ENCODE measurements at places on chromosomes 16 and 17. TPM values are rescaled to one million over a fixed set of nuclear protein-coding genes. Genes with fewer than 3 reads are reported as not detected.

DNA sequence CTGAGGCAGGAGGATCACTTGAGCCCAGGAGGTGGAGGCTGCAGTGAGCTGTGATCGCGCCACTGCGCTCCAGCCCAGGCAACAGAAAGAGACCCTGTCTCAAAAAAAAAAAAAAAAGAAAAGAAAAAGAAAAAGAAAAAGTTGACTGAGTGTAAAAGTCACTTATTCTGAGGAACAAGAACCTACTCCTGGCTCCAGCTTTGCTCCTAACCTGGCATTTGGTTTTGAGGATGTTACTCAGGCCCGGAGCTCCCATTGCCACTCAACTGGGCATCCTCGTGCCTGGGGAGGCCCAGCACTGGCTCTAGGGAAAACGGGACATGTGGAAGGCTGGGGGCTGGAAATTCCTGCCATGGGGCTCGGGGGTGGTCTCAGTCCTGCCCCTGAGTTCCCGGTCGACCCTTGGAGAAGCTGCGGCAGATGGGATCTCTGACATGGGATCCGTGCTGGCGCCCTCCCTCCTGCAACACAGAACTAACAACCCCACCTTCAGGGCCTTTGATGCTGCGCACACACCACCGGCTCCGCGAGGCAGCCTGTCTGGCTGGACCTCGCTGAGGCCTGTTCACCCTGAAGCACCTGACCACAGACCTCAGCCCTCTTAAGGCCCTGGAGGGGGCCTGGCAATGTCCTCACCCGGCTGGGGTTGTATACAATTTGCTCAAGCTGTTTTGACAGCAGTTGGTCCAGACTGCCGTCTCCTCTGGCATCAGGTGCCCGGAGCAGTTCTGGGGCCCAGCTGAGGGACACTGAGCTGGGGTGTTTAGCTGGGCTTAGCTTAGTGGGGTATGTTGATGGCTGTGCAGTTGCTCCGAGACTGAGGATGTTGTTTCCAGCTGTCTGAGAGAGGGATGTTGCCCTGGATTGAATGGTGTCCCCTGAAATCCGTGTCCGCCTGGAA, 12.3 kb downstream of the CD7 start:
- peaks cover 30% of the 10 kb centered on the region for H3K27me3 ChIP-seq
- DNase-seq = no peak
- H3K4me1 ChIP-seq = peaks cover 25% of the 10 kb centered on the region
- no peak overlapping the region for H3K27ac ChIP-seq
- no peak overlapping the region for H3K4me3 ChIP-seq
- no peaks in the 10 kb centered on the region for H3K36me3 ChIP-seq

Gene OTOP3
- not detected for total RNA-seq

Gene NLRC3
- total RNA-seq = 0.58 TPM

DNA sequence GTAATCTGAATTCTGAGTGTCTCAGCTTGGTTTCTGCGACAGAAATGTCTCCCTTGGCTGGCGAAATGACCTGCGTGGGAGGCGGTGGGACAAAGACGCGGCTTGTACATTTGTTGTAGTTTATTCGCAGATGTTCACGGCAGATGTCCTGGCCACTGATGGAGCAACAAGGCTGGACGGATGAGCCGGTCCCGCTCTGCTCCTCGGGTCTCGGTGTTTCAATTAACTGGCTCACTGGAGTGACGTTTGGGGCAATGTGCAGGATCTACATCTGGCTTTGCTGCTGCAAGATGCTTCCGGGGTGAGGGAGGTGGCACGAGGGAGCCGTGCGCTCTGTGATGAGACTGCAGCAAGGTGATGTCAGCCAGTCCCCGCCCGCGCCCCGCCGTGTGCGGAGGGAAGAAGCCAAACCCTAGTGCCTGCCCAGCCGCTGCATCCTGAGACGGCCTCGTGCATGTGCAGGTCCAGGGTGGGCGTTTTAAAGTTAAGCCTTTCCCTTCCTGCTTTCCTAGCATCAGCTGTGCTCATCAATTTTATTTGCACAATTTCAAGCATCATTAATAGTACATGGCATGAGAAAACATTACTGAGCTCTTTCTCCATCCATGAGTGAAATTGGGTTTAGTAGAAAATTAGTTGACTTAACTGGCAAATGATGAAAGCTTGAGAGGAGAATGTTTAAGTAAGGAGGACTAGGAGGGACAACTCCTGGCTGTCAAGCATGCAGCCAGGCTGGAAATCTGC, 44.4 kb downstream of the MGAT5B start:
- H3K27me3 ChIP-seq = peaks cover 2% of the 10 kb centered on the region
- H3K4me1 ChIP-seq = peaks cover 1% of the 10 kb centered on the region
- no peaks in the 10 kb centered on the region for H3K36me3 ChIP-seq
- no peak for DNase-seq
- H3K27ac ChIP-seq = no peak overlapping the region

DNA sequence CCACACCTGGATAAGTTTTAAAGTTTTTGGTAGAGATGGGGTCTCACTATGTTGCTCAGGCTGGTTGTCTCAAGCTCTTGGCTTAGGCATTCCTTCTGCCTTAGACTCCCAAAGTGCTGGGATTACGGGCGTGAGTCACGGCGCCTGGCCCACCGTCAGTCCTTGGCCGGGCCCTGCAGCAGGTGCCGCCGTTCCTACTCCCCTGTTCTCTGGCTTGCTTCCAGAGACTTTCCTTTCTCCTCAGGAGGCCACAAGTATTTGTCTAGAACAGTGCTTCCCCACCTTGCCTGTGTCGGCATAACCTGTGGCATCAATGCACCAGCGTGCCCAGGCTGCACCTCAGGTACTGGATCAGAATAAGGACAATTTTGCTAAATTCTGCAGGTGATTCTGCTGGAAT, 3.0 kb upstream of the MGAT5B start:
- H3K4me1 ChIP-seq = peaks cover 17% of the 10 kb centered on the region
- DNase-seq = no peak
- H3K36me3 ChIP-seq = no peaks in the 10 kb centered on the region
- no peak overlapping the region for H3K27ac ChIP-seq
- no peak overlapping the region for H3K4me3 ChIP-seq

DNA sequence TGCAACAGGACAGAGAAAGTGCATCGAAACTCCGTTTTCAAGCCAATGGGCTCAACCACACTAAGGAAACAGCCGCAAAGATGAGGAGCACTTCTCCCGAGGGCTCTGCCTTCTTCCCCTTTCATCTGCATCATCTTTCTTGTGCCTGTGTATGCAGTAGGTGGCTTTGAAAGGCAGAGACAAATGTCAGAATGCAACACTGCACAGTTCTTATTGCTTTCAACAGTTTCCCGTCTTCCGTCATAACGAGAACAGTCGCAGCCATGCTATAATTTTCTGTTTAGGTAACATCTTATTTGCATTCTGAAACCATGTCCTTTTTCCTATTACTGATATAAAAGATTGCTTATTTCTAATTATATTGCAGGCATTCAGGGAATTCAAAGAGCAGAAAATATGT, 205.2 kb downstream of the SLC39A11 start:
- H3K36me3 ChIP-seq = no peaks in the 10 kb centered on the region
- no peaks in the 10 kb centered on the region for H3K27me3 ChIP-seq
- no peak overlapping the region for H3K4me3 ChIP-seq
- H3K4me1 ChIP-seq = no peaks in the 10 kb centered on the region

DNA sequence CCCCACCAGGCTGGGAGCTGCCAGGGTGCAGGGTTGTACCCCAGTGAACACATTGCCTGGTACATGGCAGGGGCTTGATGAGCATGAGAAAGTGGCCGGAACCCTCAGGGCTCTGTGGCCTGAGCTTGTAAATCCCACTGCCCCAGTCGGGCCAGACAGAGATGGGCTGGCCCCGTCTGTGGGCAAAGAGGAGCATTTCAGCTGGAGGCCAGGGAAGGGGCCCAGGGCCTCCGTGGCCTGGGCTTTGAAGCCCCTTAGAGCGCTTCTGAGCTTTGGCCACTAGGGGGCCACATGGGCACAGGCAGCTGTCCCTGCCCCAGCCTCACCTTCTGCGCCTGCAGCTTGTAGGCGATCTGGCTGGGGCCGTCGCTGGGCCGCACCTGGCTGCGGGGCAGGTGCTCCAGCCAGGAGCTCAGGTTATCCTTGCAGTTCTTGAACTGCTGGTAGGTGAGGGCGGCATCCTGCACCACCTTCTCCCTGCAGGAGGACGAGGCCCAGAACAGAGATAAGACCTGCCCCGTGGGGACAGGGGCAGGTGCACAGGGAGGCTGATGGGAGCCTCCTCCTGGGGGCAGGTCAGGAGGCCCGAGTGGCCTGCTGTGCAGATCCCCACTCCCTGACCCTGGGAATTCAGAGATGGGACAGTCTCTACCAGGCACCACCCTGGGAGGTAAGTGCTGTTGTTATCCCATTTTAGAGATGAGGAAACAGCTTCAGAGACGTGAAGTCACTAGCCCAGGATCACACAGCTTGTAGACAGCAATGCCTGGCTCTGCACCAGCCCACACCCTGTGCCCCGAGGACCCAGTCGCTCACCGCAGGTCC, 12.8 kb downstream of the EVPL start:
- no peaks in the 10 kb centered on the region for H3K36me3 ChIP-seq
- no peak overlapping the region for H3K4me3 ChIP-seq
- H3K27me3 ChIP-seq = peaks cover 3% of the 10 kb centered on the region
- peaks cover 10% of the 10 kb centered on the region for H3K4me1 ChIP-seq
- H3K27ac ChIP-seq = no peak overlapping the region
- peak; percentile 70 for DNase-seq

DNA sequence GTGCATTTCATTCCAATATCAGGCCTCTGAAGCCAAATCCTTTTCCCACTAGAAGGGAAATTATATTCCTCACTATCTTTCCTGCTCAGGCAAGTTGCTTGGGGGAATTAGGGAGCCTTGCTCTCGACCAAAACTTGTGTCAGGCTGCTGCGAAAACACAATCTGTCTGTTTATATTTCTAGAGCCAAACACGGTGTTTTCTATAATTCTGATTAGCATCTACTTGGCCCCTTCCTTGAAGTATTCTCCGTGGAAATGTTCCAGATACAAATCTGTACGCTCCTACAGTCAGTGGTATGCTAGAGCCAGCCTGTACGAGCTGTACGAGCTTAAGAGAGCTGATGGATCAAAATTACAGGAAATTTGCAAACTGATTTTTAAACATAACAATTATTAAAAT, 299.3 kb upstream of the SALL1 start:
- H3K27ac ChIP-seq = no peak overlapping the region
- H3K4me1 ChIP-seq = no peaks in the 10 kb centered on the region
- no peak overlapping the region for H3K4me3 ChIP-seq
- DNase-seq = peak; percentile 36
- no peaks in the 10 kb centered on the region for H3K36me3 ChIP-seq
- no peaks in the 10 kb centered on the region for H3K27me3 ChIP-seq

DNA sequence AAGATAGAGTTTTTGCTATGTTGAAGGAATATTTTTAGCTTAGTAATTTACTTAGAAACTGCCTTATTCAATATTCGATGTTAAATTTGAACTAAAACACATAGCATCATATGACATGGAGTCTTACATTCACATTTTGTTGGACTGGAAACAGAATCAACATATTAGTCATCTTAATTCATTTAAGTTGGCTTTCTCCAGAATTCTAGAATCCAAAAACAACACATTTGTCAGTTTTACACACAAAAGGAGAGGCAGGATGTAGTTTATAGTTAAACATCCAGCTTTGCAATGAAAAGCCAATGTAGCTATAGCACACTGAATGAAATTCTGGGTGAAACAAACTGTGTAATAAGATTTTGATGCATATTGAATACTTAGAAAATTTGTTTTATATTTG, 43.3 kb downstream of the WWOX start:
- no peaks in the 10 kb centered on the region for H3K27me3 ChIP-seq
- no peak overlapping the region for H3K4me3 ChIP-seq
- H3K4me1 ChIP-seq = no peaks in the 10 kb centered on the region
- H3K27ac ChIP-seq = no peak overlapping the region
- H3K36me3 ChIP-seq = no peaks in the 10 kb centered on the region

Gene PRAC1
- total RNA-seq = not detected

Gene SAMD14
- total RNA-seq = 1.5 TPM

GRCh38 chr17:47792457-47792856, 29.1 kb downstream of the OSBPL7 start:
- H3K36me3 ChIP-seq = no peaks in the 10 kb centered on the region
- DNase-seq = no peak
- peaks cover 6% of the 10 kb centered on the region for H3K4me1 ChIP-seq
- no peak overlapping the region for H3K27ac ChIP-seq
- no peak overlapping the region for H3K4me3 ChIP-seq
- H3K27me3 ChIP-seq = peaks cover 40% of the 10 kb centered on the region

DNA sequence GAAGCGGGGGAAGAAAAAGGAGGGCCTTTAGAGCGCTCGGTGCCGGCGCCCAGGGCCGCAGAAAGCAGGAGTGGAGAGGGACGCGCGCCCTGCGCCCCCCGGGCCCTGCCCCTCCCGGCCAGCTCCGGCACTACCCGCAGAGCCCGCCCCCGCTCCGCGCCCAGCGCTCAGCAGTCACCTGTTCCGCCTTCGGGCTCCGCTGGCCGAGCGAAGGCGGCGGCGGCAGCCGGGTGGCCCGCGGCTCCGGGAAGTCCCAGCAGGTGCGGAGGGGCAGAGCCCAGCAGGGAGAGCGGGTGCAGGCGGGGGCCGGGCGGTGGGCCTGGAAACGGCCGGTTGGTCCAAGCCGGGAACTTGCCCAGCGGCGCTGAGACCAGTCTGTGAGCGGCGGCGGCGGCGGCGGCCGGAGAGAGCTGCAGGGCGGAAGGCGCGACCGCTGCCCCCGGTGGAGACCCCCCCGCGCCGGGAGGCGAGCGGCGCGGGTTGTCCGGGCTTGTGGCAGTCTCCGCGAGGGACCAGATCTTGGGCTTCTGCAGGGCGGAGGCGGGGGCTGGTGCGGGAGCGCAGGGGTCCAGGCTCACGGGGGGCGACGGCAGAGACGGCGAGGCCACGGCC, 2.2 kb downstream of the IRX3 start:
- DNase-seq = no peak
- H3K27ac ChIP-seq = no peak overlapping the region

Gene MT1G
- 1.2 TPM for total RNA-seq

Gene FBXO39
- total RNA-seq = 0.18 TPM
